ENCODE measurements at places on chromosomes 3 and 15.
A peak's percentile ranks its signal among the peaks of the same experiment; 100 is the strongest.

DNA sequence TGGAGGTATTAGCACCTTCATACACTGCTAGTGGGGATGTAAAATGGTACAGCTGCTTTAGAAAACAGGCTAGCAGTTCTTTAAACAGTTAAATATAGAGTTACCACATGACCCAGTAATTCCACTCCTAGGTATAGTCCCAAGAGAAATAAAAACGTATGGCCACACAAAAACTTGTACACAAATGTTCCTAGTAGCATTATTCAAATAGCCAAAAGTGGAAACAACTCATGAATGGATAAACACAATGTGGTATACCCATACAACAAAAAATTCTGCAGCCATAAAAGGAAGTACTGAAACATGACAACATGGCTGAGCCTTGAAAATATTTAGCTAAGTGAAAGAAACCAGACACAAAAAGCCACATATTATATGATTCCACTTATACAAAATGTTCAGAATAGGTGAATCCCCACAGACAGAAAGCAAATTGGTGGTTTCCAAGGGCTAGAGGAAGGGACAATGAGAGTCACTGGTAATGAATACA lies 40.8 kb upstream of the KLF13 start:
- DNase-seq = no peak

GRCh38 chr15:60391722-60392315 lies 6.0 kb downstream of the ANXA2 start:
- no peak for DNase-seq

- no peak for DNase-seq
Observed at GRCh38 chr15:87450314-87450713, 806.2 kb downstream of the NTRK3 start.

DNA sequence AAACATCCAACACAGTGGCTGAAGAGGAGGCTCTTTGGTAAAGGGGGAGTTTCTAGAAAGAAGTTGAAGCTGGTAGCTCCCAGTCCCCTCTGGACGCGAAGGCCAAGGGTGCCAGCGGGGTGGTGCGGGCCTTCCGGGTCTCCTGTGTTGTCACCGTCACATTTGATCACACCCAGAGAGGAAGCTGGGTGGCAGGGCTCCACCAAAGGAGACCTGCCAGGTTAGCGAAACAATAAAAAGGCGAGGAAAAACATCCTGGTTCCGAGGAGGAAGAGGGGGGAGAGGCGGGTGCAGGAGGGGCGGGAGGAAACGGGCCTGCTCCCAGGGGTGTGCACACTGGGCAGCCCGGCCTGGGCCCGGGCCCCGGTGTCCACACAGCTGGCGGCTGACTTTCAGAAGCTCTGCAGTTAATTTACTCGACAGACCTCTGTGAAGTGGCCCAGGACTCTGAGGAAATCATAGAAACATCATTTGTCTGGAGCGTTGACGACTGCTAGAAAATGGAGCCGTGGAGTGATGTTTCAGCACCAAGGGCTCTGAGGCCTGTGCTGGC lies 12.1 kb downstream of the HEG1 start:
- no peak for DNase-seq

GRCh38 chr15:101381671-101382212 lies 86.7 kb upstream of the SNRPA1 start:
- DNase-seq = no peak

DNA sequence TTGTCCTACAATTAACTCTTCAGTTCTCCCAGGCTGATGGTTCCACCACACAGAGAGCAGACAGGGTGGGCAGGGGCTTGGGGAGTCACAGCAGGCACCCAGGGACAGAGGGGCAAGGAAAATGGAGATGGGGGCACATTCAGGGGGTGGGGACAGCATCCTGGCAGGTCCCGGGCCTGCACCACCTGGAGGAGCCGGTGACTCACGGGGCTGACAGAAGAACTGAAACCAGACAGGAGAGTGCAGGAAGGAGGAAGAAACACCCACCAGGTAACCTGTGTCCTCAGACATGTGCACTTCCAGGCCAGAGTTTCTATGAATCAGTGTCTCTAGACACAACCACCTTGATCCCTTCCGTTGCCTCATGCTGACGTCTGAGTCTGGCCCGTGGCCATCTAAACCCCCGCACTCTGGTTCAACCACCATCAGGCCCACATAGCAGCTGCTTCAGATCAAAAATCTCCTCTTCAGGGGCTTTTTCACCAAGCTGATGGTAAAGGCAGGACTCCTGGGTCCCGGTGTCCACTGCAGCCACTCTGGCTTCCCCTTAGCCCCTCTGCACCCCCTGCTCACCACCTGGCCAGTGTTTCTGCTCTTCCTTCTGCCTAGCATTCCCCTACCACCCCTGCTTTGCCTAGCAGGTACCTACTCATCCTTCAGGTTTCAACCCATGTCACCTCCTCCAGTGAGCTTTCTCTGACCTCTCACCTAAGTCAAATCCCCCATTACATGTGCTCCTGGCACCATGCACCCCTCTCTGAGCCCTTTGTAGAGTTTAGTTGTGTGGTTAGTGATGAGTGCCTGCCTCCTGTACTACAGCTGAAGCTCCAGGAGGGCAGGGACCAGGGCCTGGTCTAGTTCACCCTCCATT lies 16.5 kb upstream of the CYP11A1 start:
- no peak for DNase-seq

DNA sequence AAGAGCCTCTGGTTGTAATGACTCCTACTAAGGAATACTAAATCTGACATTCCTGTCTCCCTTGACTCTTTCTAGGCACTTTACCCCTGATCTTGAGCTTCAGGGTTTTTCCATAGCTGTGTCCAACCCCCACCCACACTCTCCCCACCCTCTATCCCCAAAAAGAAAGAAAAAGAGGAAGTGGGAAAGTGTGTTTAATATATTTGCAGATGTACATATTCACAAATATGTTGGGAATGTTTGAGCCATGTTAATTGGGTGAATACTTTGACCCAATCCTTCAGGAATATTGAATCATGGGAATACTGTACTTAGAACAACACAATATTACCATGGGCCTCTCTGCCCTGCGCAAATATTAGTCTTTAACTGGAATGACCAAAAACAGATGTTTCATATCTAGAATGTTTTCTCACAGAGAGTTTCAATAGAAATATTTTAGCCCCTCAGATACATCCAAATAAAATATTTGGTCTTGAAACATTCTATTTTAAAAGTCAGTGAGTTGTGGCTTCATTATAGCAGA lies 19.8 kb upstream of the PFN2 start:
- DNase-seq = no peak

GRCh38 chr3:127152684-127153505 lies 40.0 kb upstream of the PRR23E start:
- DNase-seq = no peak

- no peak for DNase-seq
Observed at GRCh38 chr3:150761831-150762661, 923 bp downstream of the SIAH2 start.

- no peak for DNase-seq
Observed at GRCh38 chr3:156762631-156763185, 63.4 kb upstream of the LEKR1 start.

- DNase-seq = no peak
Observed at GRCh38 chr3:133699903-133700302, 38.2 kb upstream of the TOPBP1 start.

- DNase-seq = no peak
Observed at GRCh38 chr3:31743331-31744089, 210.8 kb downstream of the STT3B start.

DNA sequence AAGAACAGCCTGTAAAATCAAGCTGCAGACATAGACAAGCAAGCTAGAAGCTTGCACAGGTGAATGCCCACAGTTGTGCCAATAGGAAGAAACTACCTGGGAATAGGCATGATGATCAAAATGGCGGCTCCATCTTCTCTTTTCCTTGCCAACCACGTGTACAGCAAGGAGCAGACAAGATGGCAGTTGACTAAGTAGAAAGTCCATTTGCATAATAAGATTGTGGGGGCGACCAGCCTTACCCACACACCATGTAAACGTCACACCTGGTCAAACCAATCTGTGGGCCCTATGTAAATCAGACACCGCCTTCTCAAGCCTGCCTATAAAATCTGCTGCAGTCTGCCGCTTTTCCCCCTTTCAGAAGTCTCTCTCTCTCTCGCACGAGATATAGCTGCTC lies 25.1 kb upstream of the ANKRD34C start:
- DNase-seq = no peak

GRCh38 chr3:52006017-52006819 lies 10.5 kb upstream of the RPL29 start:
- DNase-seq = no peak

- no peak for DNase-seq
Observed at GRCh38 chr3:37753428-37753827, 108.3 kb upstream of the CTDSPL start.

DNA sequence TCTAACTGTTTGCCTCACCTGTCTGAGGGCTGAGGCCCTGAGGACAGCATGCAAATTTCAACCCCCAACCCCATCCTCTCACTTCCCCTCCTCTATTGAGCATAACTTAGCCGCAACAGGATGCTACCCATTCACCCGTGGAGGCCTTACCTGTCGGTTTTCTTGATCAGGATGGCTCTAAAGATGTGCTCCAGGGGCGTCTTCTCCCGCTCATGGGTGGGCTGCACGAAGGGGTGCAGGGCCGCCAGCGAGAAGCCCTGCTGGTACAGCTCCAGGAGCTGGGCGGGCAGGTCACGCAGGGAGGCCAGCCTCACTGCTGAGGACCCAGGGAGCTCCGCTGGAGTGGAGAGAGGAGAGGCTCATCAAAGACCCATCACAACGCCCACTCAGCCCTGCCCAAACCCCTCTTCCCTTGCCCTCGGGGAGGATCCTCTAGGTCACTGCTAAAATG lies 79.8 kb downstream of the RFTN1 start:
- DNase-seq = no peak

- DNase-seq = no peak
Observed at GRCh38 chr15:100671858-100672543, 69.6 kb downstream of the ASB7 start.

DNA sequence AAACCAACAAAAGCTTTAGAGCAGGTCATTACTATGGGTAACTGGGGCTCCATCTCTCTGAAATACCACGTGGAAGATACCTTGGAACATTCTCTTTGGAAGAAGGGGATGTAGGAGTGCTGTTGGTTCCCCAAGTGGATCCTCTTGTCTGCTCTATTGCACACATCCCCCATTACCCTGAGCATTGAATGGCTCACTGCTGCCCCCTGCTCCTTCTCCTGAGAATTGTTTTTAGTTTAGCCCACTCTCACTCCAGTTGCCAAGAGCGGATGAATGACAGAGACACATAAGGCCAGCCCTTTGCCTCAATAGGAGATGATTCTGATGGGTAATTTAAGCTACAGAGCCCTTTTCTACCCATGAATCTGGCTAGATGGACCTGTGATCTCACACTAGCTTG lies 135.6 kb upstream of the SUCLG2 start:
- peak; percentile 33 for DNase-seq

GRCh38 chr15:62951481-62951880 lies 91.1 kb upstream of the TPM1 start:
- no peak for DNase-seq

GRCh38 chr3:133135306-133135705 lies 97.1 kb downstream of the TMEM108 start:
- DNase-seq = no peak

DNA sequence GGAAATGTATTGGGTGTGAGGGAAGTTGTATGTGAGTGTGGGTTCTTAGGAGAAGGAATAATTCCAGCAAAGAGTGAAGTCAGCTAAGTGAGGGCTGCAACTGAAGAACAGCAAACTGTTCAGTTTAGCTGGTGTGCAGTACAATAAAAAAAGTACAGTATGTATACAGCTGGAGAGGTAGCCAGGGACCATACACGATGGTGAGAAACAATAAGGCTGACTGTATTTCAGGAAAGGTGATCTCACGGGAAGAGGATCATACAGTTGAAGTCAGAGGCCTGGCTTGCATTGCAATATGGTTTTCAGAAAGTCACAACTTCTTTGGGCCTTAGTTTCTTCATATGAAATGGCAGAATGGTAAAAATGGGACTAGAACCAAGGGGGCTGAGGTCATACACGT lies 222.4 kb downstream of the NEK10 start:
- no peak for DNase-seq

DNA sequence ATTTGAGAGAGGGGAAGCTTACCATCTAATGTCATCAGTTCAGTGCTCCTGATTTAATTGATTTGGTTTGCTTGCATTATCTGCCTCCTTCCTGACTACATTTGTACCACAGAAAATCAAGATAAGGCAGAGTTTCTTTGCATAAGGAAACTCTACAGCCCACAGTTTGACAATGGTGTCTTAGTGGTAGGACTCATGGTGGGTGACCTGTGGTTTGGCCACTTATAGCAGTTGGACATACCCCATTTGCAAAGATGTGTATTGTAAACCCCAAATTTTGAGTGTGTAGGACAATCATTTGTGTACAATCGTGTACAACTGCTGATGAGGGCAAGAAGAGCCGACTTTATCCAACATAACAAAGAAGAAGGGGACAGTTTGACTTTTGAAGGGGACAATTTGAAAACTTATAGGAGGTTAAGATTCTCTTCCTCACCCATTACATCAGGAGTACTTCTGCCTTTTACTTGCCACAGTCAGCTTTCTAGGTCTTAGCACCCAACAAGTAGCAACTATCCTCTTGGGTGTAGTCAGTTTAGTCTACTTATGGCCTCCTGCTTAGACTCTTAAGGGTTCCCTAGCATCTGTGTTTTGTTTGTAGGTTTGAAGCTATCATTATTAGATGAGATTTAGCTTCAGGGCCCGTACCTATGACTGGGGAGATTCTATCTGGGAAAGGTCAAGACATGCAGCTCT lies 6.2 kb downstream of the TGFBR2 start:
- DNase-seq = no peak

All from stimulated activated CD4-positive, alpha-beta T cell treated with anti-CD3 and anti-CD28 coated beads, Interleukin-1b, Interleukin-23, amount 100 ng/mL, for 1 hour (primary cell).